PC-3 (cell line): ENCODE measurements at places on chromosomes 6 and 20. TPM values are rescaled to one million over a fixed set of nuclear protein-coding genes. Genes with fewer than 3 reads are reported as not detected.
A peak's percentile ranks its signal among the peaks of the same experiment; 100 is the strongest.

GRCh38 chr20:58677079-58677604 is 15.5 kb upstream of the NPEPL1 start:
- no peak overlapping the region for H3K27ac ChIP-seq
- peaks cover 2% of the 10 kb centered on the region for H3K4me1 ChIP-seq
- no peaks in the 10 kb centered on the region for H3K27me3 ChIP-seq
- no peak overlapping the region for H3K4me3 ChIP-seq
- H3K36me3 ChIP-seq: peaks cover 74% of the 10 kb centered on the region
- DNase-seq: no peak

- no peak overlapping the region for H3K4me3 ChIP-seq
- H3K27ac ChIP-seq: no peak overlapping the region
- no peaks in the 10 kb centered on the region for H3K4me1 ChIP-seq
- no peak for DNase-seq
- 0 out of 2 replicates have a peak, but pooled peaks cover 4% of the 10 kb centered on the region for H3K36me3 ChIP-seq
Observed at GRCh38 chr6:15619330-15619729, 43.5 kb downstream of the DTNBP1 start.

DNA sequence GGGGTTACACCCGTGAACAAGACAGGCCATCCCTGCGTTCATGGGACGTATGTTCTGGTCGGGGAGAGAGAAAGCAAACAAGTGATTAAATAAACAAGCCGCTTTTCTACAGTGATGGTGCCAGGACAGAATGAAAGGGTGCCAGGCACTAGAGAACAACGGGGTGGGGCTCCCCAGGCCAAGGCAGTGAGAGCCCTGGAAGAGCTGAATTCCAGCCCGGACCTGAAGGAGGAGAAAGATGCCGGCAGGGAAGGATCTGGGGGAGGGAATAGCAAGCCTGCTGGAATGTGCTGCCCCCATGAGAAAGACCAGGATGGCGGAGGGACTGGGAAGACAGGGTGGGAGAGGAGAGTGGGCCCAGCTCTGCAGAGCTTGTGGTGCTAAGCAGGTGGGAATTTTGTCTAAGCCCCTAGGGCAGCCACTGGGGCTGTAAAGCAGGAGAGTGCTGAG is 7.5 kb downstream of the SNAI1 start:
- H3K36me3 ChIP-seq: no peaks in the 10 kb centered on the region
- no peak overlapping the region for H3K27ac ChIP-seq
- H3K4me1 ChIP-seq: peaks cover 7% of the 10 kb centered on the region; the same call in 1 of the 2 replicates
- no peaks in the 10 kb centered on the region for H3K27me3 ChIP-seq
- DNase-seq: no peak
- no peak overlapping the region for H3K4me3 ChIP-seq

- no peak overlapping the region for H3K27ac ChIP-seq
- no peaks in the 10 kb centered on the region for H3K36me3 ChIP-seq
- peaks cover 20% of the 10 kb centered on the region for H3K27me3 ChIP-seq
- no peak overlapping the region for H3K4me3 ChIP-seq
- DNase-seq: no peak
Observed at GRCh38 chr20:16926626-16927430, 178.7 kb downstream of the OTOR start.

DNA sequence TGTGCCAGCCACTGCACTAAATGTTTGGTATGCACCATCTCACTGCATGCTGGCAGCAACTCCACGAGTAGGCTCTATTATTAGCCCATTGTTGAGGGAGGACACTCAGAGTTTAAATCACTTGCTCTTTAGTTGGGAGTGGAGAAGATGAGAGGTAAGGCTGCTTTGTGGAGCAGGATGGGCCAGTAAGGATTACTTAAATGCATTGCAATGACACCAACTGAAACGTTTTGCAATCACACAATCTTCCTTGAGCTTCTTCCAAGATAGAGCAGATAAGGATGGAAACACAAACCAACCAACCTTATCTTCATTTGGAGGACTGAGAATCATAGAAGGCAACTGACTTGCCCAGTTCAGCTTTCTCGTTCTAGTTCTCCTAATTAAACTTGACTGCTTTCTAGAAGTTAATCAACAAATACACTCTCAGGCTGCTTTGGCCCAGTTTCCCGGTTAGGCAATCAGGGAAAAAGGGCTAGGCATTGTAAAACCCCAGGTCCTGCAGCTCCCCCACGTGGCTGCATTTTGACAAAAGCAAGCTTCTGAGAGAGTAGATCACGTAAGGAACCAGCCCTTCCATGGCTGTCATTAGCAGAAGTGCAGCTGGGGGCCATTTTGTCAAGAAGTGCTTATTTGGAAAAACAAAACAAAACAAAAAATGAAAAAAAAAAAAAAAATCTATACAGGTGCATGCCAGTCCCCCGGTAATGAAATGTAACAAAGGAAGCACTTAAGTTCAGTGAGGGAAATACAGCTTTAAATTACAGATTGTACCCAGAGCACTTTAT is 130.6 kb downstream of the BCAS1 start:
- no peaks in the 10 kb centered on the region for H3K27me3 ChIP-seq
- peaks cover 43% of the 10 kb centered on the region for H3K4me1 ChIP-seq
- H3K4me3 ChIP-seq: no peak overlapping the region
- no peaks in the 10 kb centered on the region for H3K36me3 ChIP-seq
- H3K27ac ChIP-seq: peak overlapping the region; percentile 70

DNA sequence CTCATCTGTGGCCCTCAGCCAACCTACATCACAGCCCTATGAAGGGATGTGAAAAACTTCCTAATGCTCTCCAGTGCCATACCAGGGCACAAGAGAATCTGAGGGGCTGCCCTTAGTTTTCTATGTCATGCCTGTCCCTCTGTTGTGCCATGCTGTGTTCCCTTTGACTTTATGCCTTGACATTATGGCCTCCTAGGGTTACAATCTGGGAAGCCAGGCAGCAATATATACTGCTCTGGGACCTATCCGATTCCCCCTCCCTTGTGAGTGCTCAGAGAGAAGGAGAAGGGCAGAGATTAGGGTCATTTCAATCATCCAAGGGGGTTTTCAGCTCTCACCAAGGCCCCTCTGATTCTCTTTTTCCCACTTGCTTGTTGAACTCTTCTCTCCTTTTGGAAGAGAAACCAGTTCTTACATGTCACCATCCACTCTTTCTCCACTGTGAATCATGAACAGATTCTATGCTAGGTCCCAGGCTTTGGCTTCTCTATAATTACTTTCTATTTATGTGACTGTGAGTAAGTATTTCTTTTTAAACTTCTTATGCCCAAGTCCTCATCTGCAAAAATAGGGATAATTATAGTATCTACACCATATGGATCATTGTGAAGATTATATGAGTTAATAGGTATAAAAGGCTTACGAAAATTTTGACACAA is 14.2 kb upstream of the FRK start:
- H3K4me3 ChIP-seq: no peak overlapping the region
- H3K36me3 ChIP-seq: no peaks in the 10 kb centered on the region
- DNase-seq: peak; percentile 6
- no peaks in the 10 kb centered on the region for H3K27me3 ChIP-seq
- H3K4me1 ChIP-seq: peaks cover 41% of the 10 kb centered on the region
- no peak overlapping the region for H3K27ac ChIP-seq

- H3K4me3 ChIP-seq: peak overlapping the region; percentile 76
- H3K4me1 ChIP-seq: peaks cover 16% of the 10 kb centered on the region
- no peak overlapping the region for H3K27ac ChIP-seq
- H3K36me3 ChIP-seq: no peaks in the 10 kb centered on the region
- H3K27me3 ChIP-seq: no peaks in the 10 kb centered on the region
Observed at GRCh38 chr6:27295301-27296079, 16.6 kb downstream of the POM121L2 start.

DNA sequence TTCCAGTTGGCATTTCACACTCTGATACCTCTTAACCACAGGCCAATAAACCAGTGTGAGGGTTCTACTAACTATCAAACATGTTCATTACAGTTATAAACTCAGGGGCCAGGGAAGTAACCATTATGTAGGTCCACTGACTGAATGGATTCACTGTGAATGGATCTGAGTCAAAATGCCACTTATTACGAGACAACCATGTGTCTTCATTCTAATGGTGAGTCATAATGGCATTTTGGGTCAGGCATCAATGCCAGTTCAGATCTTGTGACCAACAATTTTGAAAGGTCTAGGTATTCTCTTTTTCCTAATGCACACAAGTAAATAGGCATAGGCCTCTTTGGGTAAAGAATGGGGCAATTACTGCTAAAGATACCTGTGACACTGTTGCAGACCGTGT is 112.2 kb upstream of the HEY2 start:
- H3K4me3 ChIP-seq: no peak overlapping the region
- H3K27me3 ChIP-seq: peaks cover 9% of the 10 kb centered on the region

DNA sequence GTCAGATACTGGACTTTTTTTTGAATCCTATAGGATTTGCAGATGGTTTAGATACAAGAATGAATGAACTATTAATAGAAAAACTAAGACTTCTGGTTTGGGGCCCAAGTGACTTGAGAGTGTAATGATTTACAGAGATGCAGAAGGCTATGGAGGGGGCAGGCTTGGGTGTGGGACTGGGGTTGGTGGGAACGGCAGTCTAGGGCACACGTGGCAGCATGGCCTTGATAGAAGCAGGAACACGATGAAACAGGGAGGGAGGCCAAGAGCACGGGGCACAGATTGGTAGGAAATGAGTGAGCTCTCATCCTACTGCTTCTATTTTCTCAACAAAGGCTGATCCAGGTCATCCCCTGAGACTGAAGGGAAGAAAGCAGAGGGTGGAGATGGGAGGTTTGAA is 3.4 kb upstream of the UST start:
- H3K4me3 ChIP-seq: no peak overlapping the region
- no peaks in the 10 kb centered on the region for H3K27me3 ChIP-seq
- DNase-seq: no peak
- H3K36me3 ChIP-seq: no peaks in the 10 kb centered on the region; the same call in 1 of the 2 replicates
- H3K4me1 ChIP-seq: peaks cover 7% of the 10 kb centered on the region; the same call in 1 of the 2 replicates

GRCh38 chr6:104656235-104656634 is 203.5 kb downstream of the HACE1 start:
- no peaks in the 10 kb centered on the region for H3K27me3 ChIP-seq
- no peak for DNase-seq
- H3K27ac ChIP-seq: no peak overlapping the region

GRCh38 chr20:19026121-19026878 is 186.1 kb upstream of the SLC24A3 start:
- peaks cover 46% of the 10 kb centered on the region for H3K27me3 ChIP-seq
- H3K36me3 ChIP-seq: no peaks in the 10 kb centered on the region
- H3K27ac ChIP-seq: no peak overlapping the region
- no peak overlapping the region for H3K4me3 ChIP-seq
- H3K4me1 ChIP-seq: no peaks in the 10 kb centered on the region

DNA sequence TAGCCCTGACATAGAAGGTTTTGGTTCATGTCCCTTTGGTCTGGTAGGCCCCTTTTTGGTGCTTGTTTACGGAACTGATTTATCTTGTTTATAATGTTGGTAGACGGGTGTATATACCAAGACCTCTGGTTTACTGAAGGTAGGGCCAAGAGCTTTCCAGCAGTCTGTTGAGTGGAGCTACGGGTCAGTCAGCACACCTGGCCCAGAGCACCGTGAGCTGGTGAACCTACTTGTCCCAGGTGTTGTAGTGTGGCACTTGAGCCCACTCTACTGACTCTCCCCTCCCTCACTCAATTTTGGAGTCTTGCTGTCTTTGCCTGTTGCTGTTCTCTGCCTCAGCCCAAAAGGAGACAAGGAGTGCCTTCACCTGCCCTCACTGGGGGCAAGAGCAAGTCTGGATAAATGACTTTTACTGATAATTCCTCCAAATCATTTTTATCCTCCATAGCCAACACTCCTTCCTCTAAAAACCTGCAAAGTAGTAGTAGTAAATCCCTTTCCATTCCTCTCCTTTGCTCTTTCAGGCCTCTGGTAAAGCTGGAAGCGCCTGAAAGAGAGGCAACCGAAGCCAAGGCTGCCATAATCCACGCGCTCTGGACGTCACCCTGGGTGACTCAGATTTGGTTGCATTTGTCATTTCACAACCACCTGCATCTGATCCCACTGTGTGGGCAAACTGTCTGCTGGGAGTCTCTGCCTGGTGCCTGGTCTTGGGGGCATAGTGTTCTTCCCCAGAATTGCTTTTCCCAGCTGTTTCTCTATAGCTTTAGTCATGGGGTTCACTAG is 22.2 kb downstream of the RREB1 start:
- DNase-seq: peak; percentile 64
- H3K4me1 ChIP-seq: peaks cover 22% of the 10 kb centered on the region
- no peaks in the 10 kb centered on the region for H3K27me3 ChIP-seq
- H3K36me3 ChIP-seq: peaks cover 12% of the 10 kb centered on the region; the same call in 1 of the 2 replicates
- no peak overlapping the region for H3K4me3 ChIP-seq

DNA sequence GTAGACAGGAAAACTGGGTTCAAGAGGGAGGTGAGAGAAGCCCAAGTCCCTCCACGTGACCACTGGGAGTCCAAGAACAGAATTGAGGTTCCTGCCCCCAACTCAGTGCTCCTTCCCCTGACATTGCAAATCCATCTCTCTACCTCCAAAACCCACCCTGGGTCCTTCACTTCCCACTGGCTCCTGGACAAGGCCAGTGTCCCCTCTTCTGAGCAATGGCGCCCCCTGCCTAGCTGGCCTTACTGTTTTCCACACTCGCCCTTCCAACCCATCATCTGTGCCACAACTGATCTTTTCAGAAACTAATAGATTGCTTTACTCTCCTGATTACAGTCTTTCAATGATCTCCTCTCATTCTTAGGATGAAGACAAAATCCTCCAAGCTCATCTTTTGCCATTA is 200.3 kb downstream of the ANKRD60 start:
- H3K36me3 ChIP-seq: no peaks in the 10 kb centered on the region
- no peak overlapping the region for H3K4me3 ChIP-seq
- peaks cover 10% of the 10 kb centered on the region; the same call in 1 of the 2 replicates for H3K4me1 ChIP-seq
- H3K27ac ChIP-seq: no peak overlapping the region
- no peaks in the 10 kb centered on the region for H3K27me3 ChIP-seq

- H3K4me1 ChIP-seq: no peaks in the 10 kb centered on the region; the same call in 1 of the 2 replicates
- H3K27ac ChIP-seq: no peak overlapping the region
- no peak for DNase-seq
- 0 out of 2 replicates have a peak, but pooled peaks cover 1% of the 10 kb centered on the region for H3K27me3 ChIP-seq
- H3K36me3 ChIP-seq: no peaks in the 10 kb centered on the region
Observed at GRCh38 chr6:116456106-116456505, 5.1 kb upstream of the CALHM6 start.

DNA sequence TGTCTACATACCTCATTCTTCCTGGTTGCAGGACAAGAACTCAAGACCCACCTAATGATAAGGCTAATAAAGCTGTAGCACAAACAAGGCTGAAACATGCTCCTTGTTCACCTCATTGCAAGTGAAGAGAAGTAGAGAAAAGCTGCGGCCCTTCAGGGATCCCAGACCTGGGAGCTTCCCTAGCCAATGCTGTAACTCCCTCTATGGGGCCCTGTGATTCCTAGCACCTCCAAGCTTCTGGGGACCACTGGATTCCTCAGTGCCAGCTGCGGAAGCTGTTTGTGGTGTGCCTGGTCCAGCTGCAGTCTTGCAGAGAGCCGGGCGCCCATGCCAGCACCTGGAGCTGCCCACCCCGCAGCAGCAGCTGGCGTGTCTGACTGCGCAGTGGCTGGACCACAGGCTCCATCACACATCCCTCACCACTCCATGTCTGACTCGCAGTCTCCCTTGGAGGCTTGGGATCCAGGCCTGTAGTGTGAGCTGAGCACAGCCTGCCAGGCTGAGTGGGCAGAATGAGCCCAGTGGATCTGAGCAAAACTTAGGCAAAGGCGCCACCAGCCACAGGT is 737.2 kb upstream of the GJE1 start:
- H3K4me1 ChIP-seq: no peaks in the 10 kb centered on the region
- H3K27me3 ChIP-seq: no peaks in the 10 kb centered on the region
- H3K4me3 ChIP-seq: no peak overlapping the region
- H3K36me3 ChIP-seq: no peaks in the 10 kb centered on the region
- H3K27ac ChIP-seq: no peak overlapping the region

GRCh38 chr6:90730151-90730673 is 143.3 kb upstream of the MAP3K7 start:
- H3K27ac ChIP-seq: no peak overlapping the region
- 0 out of 2 replicates have a peak, but pooled peaks cover 4% of the 10 kb centered on the region for H3K27me3 ChIP-seq
- no peak for DNase-seq
- H3K4me1 ChIP-seq: no peaks in the 10 kb centered on the region
- H3K36me3 ChIP-seq: no peaks in the 10 kb centered on the region
- no peak overlapping the region for H3K4me3 ChIP-seq

RGS19 gene
- total RNA-seq: 43.2 and 54.3 TPM in 2 replicates

CUTA gene
- 227 and 242 TPM in 2 replicates for total RNA-seq

TSHZ2 gene
- total RNA-seq: not detected in 2 replicates
